ENCODE measurements at places on chromosomes 3 and 15.

DNA sequence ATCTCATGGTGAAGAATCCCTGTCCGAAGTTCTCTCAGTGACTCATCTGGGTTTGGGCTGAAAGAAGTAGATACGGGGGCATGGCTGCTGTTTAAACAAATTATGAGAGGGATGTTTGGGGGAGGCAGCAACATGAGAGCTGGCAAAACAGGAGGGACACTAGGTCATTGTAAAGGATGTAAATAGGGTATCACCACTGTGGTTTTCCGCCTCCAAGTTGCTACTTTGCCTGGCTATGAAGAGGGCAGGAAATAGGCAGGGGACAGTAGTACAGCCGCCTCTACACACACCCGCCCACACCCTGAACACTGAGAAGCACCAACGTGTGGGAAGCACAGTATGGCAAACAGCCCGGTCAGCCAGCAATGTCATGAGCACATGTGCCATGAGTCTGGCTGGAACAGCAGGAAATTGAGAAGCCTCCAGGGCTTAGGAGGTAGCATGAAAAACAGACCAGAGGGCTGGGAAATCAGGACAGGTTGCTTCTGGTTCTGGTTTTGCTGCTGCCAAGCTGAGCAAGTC, 17.1 kb downstream of the HEXA start:
- peak; percentile 12 for DNase-seq

DNA sequence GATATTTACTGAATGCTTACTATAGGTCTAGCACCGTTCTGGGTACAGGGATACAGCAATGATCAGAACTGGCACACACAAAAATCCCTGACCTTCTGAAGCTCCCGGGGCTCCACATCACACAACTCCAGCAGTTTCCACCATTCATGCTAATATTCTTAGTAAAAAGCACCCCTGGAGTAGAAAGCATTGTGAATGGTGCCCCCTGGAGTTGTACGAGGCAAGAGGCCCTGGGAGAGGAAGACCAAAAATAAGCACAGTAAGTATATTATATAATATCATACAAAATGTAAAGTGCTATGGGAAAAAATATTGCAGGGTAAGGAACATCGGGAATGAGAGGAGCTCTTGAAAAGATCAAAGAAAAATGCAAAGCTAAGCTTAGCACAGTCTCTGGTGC, 790 bp upstream of the SRGAP3 start:
- no peak for DNase-seq

GRCh38 chr3:128970740-128971047, 23.2 kb downstream of the CFAP92 start:
- peak; percentile 28 for DNase-seq

GRCh38 chr3:41002104-41002503, 197.2 kb upstream of the CTNNB1 start:
- no peak for DNase-seq

- DNase-seq: no peak
Observed at GRCh38 chr3:104750581-104750980, 616.1 kb upstream of the ALCAM start.

GRCh38 chr3:36924744-36925521, 19.9 kb downstream of the TRANK1 start:
- no peak for DNase-seq

GRCh38 chr3:184540777-184541681, 20.6 kb upstream of the EPHB3 start:
- peak; percentile 82 for DNase-seq

- DNase-seq: peak; percentile 85
Observed at GRCh38 chr15:34437687-34438086, at the start of gene GOLGA8A. GOLGA8A (minus strand) TSS chr15:34437808; CDS start chr15:34389691, 48,117 bp downstream.

DNA sequence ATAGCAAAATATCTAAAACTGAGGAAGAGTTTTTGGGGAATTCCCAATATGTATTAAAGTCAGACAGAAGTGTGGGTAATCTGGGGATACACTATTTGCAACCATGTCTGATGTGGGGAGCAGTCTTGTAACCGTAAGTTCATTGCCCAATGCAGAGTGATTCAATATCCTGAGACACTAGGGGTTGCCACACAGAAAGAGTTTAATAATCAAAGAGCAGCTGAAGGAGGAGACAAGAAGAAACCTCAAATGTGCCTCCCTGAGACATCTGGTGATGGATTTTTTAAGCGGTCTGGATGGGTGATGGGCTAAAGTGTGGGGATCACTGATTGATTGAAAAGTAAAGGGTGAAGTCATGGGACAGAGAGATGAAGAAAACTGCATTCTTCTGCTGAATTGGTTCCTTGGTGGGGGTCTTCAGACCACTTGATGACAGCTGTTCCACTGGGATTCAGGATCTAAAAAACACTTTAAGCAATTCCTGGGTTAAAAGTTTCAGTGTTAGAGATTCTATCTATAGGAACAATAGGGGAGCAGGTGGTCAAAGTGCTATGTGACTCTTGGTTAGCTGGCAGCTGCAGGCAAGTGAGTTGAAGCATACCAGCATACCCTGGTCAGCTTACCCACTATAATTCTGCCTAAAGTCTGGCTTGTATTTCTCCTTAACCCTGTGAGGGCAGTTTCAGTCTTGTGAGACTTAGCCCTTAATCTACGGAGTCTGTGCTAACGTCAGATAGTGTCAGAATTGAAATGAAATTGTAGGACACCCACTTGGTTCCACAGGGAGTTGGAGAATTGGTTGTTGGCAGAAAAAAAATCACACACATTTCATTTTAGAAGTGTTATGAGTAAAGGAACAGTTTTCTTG, 425.9 kb upstream of the TGFBR2 start:
- no peak for DNase-seq

DNA sequence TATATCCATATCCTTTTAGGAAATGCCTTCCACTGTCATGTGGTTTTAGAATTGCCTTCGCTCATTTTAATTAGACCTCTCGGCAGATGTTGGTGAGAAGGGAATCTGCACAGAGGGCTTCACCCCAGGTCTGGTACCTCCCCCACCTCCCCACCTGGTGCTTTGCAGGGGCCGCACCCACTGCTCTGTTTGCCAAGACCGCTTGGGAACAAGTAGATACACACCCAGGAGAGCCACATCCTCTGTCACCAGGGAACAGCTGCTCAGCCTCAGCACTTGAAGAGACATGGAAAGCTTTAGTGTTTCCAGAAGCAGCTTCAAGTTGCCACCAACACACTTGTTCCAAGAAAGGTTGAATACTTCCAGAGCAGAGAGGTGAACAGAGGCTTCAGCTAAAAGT, 21.8 kb downstream of the LRRC31 start:
- no peak for DNase-seq

GRCh38 chr15:36007699-36008098, 461.7 kb upstream of the DPH6 start:
- DNase-seq: no peak

DNA sequence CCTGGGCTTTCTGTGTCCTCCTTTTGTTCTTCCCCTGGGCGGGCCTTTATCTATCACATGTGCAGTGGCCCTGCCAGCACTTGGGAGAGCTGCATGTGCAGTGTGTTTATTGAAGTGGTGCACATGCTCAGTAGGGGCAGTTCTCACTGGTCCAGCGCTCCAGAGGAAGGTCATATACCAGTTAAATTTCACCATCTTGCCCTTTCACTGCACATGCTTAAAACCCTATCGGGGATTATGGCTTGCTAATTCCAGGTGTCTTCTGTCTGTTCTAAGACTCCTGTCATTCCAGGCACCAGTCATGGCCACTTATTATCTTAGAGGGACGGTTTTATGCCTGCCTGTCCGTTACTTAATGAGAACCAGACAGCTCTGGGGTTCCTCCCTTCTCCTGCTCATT, 52.2 kb downstream of the ROPN1B start:
- DNase-seq: no peak

DNA sequence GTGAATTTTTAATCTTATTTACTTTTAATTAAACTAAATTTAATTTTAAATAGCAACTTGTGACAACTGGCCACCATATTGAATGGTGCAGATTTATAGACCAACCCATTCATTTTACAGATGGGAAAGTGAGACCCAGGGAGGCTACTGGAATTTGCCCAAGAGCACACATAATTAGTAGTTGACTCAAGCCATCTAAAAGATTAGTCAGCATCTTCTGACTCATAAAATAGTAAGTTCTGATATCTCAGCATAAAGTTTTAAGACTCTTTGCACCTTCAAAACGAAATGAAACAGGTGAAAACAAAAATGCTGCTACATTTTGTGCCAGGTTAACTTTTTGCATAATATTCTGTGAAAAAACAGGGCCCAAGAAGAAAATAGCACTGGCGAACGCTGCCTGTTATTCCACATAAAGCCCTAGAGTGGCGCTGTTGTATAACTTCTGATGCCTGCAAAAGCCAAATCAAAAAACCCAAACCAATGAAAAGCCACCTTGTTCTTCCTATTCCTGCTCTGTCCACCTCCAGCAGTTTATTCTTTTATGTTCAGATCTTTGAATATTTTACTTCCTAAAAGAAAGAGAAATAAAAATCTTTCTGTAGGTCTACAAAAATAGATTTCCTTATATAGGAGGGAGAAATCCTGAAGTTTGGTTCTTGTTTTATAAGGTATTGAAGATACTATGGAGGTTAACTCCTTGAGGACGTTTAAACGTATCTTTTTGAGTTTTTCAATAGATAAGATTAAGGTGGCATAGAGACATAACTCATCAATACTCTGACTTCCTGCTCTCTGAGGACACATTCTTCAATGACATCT, 62.8 kb downstream of the OTOL1 start:
- DNase-seq: no peak

GRCh38 chr3:126954141-126954842, 28.6 kb upstream of the PLXNA1 start:
- DNase-seq: no peak

GRCh38 chr3:139561959-139562676, 22.6 kb upstream of the RBP1 start:
- DNase-seq: no peak

DNA sequence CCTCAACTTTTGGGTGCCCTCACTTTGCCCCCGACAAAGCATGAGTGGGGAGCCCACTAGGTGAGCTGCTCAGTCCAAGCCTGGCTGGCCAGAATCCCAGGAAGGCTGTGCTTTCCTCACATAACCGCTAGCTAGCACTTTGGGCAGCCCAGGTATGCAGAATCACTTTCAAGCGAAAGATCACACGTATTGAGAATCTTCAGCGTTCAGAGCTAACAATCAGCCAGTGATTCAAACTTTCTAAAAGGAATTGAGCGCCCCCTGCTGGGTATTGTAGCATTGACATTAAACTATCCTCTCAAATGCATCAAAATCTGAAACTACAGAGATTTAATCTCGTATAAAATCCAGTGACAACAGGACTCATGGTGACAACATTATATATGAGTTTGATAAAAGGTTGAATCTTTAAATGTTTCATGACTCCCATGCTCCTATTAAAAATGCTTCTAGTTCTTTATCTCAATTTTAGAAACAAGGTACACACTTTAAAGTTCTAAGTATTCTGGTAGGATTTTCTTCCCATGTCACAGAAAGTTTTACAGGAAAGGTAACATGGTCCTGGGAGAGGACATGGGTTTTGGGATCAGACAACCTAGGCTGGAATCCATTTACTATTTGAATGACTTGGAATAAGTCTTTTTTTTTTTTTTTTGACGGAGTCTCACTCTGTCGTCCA, 11.8 kb downstream of the ANAPC13 start:
- peak; percentile 82 for DNase-seq
